NCI-H1694 (cell line): ENCODE measurements at places on chromosomes 5 and 9.

GRCh38 chr9:14030375-14031059 is 283.4 kb downstream of the NFIB start:
- peak; percentile 24 for DNase-seq

DNA sequence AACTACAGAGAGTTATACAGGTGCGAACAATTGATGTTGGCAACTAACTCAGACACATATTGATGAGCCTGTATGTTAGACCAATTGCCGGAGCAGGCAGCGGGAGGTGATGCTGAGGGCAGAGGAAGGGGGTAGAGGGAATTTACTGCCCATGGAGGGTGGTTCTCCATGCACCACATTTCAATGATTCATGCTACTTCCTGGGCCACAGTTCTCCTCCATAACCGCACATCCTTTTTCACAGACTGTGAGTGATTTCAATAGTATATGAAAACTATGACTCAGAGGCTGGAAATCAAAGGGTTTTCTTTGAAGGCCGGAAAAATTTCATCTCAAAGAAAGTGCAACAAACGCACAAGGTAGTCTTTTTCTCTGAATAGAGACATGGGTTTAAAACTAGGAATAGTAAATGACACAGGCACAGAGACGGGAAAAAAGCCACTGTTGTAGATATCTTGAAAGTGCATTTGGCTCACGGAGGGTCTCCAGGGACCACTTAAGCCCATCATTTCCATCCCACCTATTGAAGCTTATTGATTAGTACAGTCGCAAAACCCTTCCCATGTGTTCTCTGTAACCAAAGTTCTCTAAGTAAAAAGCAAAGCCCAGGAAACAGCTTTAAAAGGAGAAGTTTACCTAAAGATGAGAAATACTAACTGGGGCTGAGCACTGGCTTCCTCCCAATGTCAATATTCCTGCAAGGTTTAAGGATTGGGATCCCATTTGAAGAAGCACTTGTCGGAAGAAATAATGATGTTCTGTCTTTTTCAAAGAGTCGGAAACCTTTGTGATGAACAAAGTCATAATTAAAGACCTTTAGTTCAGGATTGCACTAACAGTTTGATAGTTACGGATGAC is 28.0 kb upstream of the ADAM19 start:
- DNase-seq, result no peak

GRCh38 chr5:159620853-159621540 is 290.7 kb upstream of the IL12B start:
- no peak for DNase-seq

DNA sequence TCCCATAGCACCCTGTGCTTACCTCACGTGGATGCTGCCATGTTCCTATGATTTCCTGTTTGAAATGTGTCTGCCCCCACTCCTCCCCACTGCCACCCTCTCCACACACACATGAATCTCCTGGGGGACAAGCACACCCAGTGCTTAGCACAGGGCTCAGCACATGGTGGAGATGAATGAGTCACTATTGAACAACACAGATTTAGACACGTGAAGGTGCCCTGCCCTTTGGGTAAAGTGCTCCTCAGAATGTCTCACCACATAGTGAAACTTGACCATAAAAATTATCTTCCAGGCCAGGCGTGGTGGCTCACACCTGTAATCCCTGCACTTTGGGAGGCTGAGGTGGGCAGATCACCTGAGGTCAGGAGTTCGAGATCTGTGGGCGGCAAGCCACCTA is 98.8 kb upstream of the PCA3 start:
- DNase-seq, result no peak

DNA sequence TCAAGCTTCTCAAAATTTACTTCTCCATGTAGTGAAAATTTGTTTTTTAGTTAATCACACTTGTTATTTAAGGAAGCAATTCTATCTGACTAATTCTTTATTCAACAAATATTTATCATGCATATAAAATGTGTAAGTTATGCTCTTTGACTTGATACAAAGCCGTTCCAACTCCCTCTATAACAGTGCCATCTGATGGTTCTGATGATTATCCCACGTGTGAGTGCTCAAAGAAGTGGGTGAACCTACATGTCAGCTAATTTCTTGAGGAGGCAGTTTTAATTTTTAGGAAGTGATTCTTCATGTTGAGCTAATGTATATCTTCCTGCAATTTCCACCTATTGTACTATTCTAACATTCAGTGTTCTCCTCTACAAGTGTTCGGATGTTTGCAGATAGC is 88.8 kb upstream of the BRINP1 start:
- no peak for DNase-seq

- DNase-seq, result no peak
Measured at GRCh38 chr9:100066539-100066938, 32.3 kb downstream of the ERP44 start.

GRCh38 chr5:119476341-119476740 is 24.0 kb downstream of the HSD17B4 start:
- no peak for DNase-seq

DNA sequence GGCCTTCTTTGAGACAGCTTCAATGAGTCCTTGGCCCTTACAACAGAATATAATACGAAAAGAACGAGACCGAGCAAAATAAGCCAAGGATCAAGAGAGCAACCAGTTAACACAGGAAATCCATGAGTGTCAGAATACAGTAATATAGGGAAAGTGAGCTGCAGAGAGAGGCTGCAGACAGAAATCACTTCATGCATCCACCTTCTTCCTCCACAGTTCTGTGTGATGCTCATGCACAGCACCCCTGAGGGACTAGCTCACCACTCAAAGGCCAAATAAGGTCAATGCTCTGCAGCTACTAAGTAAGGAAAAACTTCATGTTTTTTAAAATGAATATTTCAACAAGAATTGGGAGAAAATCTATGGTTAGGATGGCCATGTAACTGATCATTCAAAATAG is 257.1 kb downstream of the MCTP1 start:
- no peak for DNase-seq

GRCh38 chr5:83426855-83427254 is 44.7 kb upstream of the VCAN start:
- no peak for DNase-seq

DNA sequence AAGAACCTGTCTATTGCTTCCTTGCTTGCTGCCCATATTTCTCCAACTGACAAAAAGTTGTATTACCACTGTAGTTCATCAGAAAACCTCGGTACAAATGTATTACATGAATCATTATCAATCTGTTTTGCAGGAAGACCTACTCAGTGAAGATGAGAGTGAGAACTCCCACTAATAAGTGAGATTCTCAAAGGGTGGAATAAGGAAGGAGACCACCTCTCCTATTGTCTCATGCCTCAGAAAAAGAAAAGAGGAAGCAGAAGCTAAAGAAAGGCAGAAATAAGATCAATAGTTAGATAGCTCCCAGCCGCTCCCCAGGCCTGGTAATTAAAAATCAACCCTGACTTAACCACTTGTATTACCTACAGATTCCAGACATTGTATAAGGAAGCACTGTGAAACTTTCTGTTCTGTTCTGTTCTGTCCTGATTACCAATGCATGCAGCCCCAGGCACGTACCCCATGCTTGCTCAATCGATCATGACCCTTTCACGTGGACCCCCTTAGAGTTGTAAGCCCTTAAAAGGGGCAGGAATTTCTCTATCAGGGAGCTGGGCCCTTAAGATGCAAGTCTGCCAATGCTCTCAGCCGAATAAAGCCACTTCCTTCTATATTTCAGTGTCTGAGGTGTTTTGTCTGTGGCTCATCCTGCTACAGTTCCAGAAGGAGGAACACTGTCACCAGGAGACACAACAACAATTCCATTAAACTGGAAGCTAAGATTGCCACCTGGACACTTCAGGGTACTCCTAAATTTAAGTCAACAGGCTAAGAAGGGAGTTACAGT is 152.5 kb upstream of the COX7C start:
- no peak for DNase-seq

DNA sequence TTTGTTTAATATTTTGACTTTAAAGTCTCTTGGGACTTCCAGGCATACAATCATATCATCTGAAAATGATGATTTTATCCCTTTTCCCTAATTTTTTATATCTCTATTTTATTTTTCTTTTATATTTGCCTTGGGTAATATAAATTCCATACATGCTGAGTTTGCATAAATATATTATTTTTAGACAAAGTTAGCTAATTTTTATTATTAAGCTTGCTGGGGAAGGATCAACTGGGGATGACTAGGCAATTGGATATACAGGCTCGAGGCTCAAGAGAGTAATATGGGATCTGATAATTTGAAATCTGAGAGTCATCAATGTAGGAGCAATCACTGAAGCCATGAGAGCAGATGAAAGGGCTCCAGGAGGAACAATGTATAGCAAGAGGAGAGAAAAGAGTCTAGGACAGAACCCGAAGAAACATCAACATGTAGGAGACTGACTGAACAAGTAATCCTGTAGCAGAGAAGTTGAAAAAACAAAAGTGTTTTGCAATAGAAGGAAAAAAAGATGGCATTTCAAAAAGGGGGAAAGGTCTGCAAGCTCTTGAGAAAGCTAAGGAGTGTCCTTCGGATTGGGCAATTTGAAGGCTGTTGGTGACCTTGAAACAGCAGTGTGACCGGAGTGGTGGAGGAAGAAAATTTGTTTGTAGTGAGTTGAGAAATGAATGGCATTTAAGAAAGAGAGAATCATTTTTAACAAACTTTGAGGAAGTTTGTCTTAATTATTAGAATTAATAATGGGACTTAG is 17.0 kb upstream of the RHOBTB3 start:
- no peak for DNase-seq

DNA sequence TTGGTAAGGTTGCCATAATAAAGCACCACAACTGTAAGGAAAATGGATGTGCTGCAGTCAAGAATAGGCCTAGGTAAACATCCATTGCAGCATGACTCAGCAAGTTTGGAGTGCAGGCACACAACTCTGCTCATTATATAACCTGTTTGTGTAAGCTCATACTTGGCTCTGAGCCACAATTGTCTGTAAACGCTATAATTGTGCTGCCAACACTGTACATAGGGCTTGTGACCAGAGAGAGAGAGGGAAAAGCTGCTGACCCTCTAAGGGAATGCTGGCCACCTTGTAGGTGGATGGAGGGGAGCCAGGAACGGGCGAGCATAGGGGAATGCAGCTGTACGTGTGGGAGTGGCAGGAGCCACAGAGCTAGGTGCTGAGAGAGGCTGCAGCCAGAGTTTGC is 2186.5 kb upstream of the ACO1 start:
- DNase-seq, result no peak

- no peak for DNase-seq
Measured at GRCh38 chr9:119963798-119964372, 594.6 kb upstream of the BRINP1 start.

GRCh38 chr9:81621118-81621517 is 68.2 kb downstream of the TLE1 start:
- no peak for DNase-seq

DNA sequence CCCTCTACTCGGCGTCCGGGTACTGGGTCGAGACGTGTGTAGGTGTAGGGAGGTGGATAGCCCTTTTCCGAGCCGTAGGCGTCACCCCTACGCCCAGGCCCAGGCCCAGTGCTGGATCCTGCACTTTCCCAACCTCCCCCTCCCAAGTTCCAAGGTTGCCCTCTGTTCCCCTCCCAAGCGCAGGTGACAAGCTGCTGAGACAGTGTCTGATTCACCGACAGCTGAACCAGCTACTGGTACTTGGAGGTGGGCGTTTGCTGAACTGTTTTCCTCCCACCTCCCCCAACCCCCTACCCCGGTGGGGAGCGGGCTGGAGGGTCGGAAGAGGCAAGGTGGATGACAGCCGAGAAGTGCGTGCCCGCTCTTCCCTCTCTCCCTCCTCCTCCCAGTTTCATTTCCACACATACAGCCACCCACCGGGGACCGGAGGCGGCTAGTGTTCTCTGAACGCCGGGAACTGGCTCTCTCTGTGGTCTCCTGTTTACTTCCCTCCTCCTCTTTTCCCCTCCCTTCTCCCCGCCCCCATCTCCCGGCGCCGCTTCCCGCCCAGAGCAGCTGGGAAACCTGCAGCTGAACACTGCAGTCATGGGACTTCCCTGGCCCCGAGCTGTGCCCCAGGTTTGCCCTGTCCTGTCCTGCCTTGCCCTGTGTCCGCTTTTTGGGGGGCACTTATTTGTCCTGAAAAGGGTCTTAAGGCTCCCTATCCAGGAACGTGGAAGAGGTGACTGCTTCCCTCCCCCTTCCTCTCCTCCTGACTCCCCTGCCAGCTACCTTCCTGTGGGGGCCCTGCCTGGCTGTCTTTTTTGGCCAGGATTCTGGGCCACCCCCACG is 6.2 kb upstream of the KLF9 start:
- DNase-seq, result peak; percentile 71

DNA sequence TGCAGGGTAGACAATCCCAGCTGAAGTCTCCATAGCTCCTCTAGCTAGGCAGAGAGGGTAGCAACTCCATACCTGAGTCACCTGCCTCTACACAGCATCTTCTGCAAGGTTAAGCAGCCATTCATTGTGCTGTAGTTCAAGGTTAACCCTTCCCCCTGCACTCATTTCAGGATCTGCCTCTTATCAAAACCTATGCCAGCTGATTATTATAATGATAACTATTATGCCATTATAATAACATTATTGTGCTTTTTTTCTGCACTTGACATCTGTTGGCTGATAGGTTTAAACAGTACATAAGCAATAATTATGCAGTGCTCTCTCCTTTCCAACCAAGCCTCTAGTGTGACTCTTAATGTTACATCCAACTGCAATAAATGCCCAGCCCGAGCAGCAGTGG is 17.3 kb downstream of the SIL1 start:
- DNase-seq, result no peak

DNA sequence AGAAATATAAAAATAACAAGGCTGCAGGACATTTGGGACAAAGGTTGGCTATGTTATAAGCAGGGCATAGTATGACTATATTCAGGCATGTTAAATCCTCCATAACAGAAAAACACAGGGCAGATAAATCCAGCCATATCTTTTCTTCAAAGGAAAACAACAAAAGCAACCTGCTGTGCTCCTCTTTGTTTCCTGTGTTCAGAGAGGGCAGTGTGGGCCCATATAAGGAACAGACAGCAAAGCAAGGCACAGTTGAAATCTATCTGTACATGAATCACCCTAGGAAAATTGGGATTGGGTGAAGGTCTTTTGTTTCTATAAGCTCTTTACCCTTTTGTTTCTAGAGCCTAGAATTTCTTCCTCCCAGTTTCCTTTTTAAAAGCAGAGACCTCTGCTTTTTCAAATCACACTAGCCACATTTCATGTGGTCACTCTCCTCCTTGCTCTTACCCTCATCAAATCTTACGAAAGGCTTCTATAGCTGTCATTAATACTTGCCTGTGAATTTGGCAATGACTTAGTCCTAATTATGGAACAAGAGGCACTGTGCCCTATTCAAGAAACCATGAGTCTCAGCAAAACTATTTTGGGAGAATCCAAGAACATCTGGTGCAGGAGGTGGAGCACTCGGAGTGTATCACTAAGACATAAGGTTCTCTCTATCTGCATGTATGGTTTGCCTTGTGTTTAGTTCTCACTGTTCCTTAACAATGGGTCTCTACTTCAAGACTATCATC is 1.8 kb downstream of the GZMA start:
- no peak for DNase-seq

- no peak for DNase-seq
Measured at GRCh38 chr5:179142434-179143198, 82.4 kb downstream of the ZNF354C start.

- no peak for DNase-seq
Measured at GRCh38 chr9:71364186-71364955, 242.9 kb upstream of the TRPM3 start.

DNA sequence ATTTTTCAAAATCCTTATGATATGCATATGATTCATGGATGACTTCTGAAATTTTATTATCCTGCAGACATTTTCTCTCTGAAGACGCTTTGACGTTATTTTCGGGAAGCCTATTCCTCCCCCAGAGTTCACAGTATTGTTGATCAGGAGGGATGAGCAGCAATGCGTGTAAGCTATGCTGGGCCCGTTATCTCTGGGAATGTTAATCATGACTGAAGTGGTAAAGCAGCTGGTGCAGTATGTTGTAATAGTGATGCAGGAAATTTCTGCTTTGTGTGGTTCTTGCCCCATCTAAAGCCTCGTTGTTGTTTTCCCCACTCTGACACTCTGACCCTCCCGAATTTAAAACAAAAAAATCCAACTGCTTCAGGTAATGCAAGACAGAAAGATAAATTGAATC is 1797.8 kb upstream of the WWC1 start:
- no peak for DNase-seq
